WTC11 (cell line): ENCODE measurements at places on chromosomes 7 and 10.

DNA sequence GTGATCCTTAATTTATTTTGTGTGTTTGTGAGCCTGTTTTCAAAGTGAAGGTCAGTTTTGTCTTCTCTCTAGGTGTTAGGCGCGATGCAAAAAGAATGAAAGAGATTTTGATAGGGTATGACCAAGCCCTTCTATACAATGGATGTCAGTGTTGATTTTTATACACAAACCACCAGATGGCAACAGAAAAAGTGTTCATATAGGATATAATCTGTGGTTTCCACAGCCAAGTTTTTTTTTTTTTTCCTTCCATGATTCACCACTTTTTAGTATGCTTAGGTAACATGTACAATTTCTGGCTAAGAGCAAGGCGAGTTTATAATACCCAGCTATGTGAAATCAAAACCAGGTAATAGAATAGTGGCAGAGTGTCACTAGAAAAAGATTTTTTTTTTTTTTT, 8.1 kb downstream of the SDK1 start:
- no peak for DNase-seq
- H3K27ac ChIP-seq, result no peak overlapping the region
- no peaks in the 10 kb centered on the region for H3K27me3 ChIP-seq
- peaks cover 10% of the 10 kb centered on the region for H3K4me1 ChIP-seq

DNA sequence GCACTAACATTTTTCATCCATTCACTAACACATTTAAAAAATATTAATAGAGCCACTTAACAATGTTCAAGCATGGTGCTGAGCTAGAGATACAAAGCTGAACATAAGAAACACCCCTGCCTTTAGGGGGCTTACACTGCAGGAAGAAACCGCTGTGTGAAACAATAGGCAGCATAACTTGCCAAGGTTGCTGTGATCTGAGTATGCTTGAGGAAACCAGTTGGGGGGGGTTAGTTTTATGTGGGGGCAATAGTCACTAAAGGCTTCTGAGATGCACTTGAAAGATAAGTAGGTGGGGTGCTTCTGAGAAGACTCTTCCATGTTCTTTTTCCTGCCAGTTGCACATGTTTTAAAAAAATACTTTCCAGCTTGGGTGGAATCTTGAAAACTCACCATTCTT, 2.8 kb downstream of the RBM17 start:
- peak overlapping the region; percentile 47 for H3K4me3 ChIP-seq
- peaks cover 65% of the 10 kb centered on the region for H3K4me1 ChIP-seq
- no peaks in the 10 kb centered on the region; the same call in 1 of the 2 replicates for H3K27me3 ChIP-seq
- no peaks in the 10 kb centered on the region for H3K36me3 ChIP-seq
- peak overlapping the region; percentile 50; the same call in 1 of the 2 replicates for H3K27ac ChIP-seq
- DNase-seq, result no peak

- no peaks in the 10 kb centered on the region for H3K4me1 ChIP-seq
- no peaks in the 10 kb centered on the region for H3K36me3 ChIP-seq
- H3K27ac ChIP-seq, result no peak overlapping the region
- H3K27me3 ChIP-seq, result no peaks in the 10 kb centered on the region
Measured at GRCh38 chr10:103941801-103942200, 23.8 kb upstream of the STN1 start.

- H3K27me3 ChIP-seq, result no peaks in the 10 kb centered on the region
- DNase-seq, result peak; percentile 78
- peak within 1 kb of the TSS; percentile 94 for H3K27ac ChIP-seq
- H3K4me1 ChIP-seq, result peaks cover 11% of the 10 kb centered on the region
Measured at GRCh38 chr10:17617031-17617911, at the start of gene HACD1. HACD1 (minus strand) TSS chr10:17617374; CDS start chr10:17617339, 35 bp downstream.

DNA sequence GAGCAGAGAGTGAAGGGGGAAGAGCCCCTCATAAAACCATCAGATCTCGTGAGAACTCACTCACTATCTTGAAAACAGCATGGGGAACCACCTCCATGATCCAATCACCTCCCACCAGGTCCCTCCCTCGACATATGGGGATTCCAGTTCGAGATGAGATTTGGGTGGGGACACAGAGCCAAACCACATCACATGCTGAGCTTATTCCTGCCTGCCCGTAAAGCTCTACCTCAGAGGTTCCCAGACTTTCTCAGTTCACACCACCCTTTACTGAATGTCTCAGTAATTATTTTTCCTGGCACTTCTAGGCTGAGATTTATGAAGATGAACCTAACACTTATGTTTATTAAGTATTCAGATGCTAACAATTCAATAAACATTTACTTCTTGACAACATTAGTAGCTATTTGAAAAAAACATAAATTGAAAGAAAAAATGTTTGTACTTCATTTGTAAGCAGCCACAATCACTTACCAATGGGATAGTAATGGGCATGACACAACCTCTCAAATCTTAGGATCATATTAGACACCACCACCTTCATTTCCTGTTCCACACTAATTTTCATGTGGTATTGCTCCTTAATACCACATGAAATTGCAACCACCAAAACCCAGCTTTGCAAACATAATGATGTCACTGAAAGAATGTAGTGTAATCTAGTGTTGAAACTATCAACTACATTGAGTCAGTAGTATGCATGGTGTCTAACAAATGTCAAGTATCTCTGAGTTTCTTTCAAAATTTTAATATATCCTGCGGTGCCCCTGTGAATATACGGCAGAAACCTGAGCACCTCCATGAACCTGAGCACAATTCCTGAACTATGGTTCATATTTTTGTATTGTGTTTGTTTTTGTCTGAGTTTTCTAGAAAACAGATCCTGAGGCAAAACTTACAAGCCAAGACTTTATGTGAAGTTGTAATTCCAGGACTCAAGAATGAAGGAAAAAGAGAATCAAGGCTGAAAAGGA, 4.5 kb upstream of the DGKI start:
- no peaks in the 10 kb centered on the region for H3K36me3 ChIP-seq
- peaks cover 7% of the 10 kb centered on the region for H3K4me1 ChIP-seq
- H3K27ac ChIP-seq, result no peak overlapping the region

- H3K36me3 ChIP-seq, result no peaks in the 10 kb centered on the region
- peaks cover 18% of the 10 kb centered on the region for H3K4me1 ChIP-seq
- H3K4me3 ChIP-seq, result no peak overlapping the region
- no peak for DNase-seq
Measured at GRCh38 chr7:133983685-133984419, 143.3 kb upstream of the LRGUK start.

DNA sequence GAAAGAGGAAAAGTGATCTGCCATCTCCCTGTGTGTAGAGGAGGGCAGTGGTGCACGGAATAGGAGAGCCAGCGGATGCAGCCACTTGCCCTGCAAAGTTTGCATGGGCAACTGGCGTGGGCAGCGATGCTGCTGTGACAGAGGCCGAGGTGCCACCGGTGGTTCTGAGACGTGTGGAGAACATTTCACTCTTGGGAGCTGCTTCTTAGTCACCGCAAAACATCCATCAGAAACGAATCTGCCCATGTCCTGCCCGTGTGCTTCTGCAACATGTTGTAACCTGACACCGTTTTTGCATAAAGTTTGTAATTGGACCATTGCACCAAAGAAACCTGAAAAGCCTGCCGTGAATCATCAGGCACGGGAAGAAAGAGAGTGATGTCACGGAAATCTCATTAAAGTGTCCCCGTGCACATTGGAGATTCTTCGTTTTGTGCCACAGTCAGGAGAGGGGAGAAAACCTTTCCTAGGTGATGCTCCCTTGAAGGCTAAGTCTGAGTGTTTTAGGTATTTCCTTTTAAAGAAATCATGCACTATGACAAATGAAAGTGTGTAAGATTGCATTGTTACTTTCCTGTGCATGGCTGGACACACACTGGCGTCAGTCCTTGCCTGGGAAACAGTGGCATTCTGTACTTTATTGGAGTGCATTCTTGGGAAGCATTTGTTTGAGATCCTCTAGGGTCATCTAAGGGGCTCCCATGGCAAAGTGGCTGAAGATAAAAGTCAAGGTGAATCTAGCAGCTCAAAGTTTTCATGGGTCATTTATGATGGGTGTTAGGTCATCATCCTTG, 302.6 kb downstream of the KLF6 start:
- no peak for DNase-seq
- no peaks in the 10 kb centered on the region for H3K36me3 ChIP-seq
- H3K27ac ChIP-seq, result peak overlapping the region; percentile 60; the same call in 1 of the 2 replicates
- H3K4me1 ChIP-seq, result peaks cover 42% of the 10 kb centered on the region
- H3K27me3 ChIP-seq, result no peaks in the 10 kb centered on the region
- no peak overlapping the region for H3K4me3 ChIP-seq

DNA sequence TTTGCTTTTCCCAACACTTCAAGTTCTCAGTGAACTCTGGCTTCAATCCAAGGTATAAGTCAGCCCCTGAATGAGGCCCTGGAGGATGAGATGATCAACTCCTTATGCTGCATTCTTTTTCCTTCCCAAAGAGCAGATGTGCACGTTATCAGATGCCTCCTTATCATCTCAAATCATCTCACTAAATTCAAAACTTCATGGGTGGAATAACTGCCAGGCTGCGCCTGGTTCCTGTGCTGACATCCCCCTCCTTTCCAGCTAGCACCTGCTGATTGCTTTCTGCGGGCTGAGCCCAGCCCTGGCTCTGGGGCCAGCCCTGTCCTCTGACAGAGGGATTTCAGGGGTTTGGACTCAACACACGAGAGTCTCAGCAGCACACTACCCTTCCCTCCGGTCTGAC, 44.9 kb downstream of the TLL2 start:
- DNase-seq, result no peak
- H3K27ac ChIP-seq, result no peak overlapping the region
- no peaks in the 10 kb centered on the region for H3K36me3 ChIP-seq
- H3K27me3 ChIP-seq, result no peaks in the 10 kb centered on the region
- H3K4me1 ChIP-seq, result peaks cover 30% of the 10 kb centered on the region

- H3K36me3 ChIP-seq, result no peaks in the 10 kb centered on the region
- no peak overlapping the region for H3K27ac ChIP-seq
- no peak overlapping the region for H3K4me3 ChIP-seq
- H3K27me3 ChIP-seq, result no peaks in the 10 kb centered on the region; the same call in 1 of the 2 replicates
- H3K4me1 ChIP-seq, result no peaks in the 10 kb centered on the region
Measured at GRCh38 chr10:111249925-111250324, 173.1 kb downstream of the ADRA2A start.

GRCh38 chr10:101573885-101574753, 13.9 kb downstream of the POLL start:
- H3K4me1 ChIP-seq, result peaks cover 24% of the 10 kb centered on the region
- no peak for DNase-seq
- H3K4me3 ChIP-seq, result no peak overlapping the region
- H3K27me3 ChIP-seq, result peaks cover 45% of the 10 kb centered on the region
- H3K36me3 ChIP-seq, result peaks cover 13% of the 10 kb centered on the region

DNA sequence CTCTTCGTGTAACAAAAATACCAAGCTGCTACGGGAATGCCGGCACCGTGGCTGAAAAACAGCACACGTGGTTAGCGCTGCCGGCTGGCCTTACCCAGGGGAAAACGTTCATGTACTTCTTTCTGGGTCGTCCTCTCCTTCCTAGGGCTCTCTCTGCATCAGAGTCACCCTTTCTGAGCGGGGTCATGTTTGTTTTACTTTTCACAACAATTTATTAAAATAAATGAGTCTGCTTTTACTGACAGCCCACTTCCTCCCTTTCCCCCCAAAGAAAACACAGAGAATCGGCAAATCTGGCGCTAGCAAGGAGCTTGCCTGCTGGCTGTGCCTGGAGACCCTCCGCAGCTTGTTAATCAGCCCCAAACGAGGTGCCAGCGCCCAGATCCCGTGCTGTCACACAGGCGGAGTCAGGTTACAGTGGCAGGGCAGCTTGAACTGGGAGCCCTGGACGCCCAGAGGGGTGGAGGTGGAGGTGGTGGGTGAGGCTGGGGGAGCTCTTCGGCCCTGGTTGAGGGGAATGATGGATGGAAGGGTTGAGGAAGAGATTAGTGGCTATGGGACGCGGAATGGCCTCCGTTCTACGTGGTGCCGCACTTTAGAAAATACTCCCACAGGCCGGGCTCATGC, 162.2 kb upstream of the TNS3 start:
- peaks cover 20% of the 10 kb centered on the region for H3K4me1 ChIP-seq
- no peak overlapping the region for H3K27ac ChIP-seq
- peak; percentile 57 for DNase-seq
- H3K4me3 ChIP-seq, result no peak overlapping the region

- no peak overlapping the region for H3K27ac ChIP-seq
- H3K36me3 ChIP-seq, result peaks cover 40% of the 10 kb centered on the region
- no peaks in the 10 kb centered on the region; the same call in 1 of the 2 replicates for H3K27me3 ChIP-seq
- H3K4me1 ChIP-seq, result no peaks in the 10 kb centered on the region
- no peak for DNase-seq
Measured at GRCh38 chr7:136259074-136259473, 281.9 kb upstream of the MTPN start.

DNA sequence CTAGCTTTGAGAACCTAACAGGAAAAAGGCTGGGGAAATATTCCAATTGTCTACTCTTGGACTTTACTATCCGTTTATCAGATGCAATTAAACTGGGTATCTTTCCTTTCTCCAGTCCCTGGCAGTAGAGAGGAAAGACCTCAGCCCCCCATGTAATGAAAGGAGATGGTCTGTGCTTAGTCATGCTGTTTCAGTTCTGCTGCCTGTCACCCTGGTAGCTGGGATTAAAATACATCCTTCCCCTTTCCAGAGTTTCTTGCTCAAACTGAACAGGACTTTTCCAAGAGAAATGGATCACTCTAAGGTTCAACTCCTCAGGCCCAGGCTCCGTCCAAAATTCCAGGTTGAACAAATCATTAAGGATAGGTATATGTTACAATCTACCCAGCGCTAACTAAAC, 202.9 kb downstream of the PTEN start:
- no peak overlapping the region for H3K4me3 ChIP-seq
- H3K4me1 ChIP-seq, result peaks cover 14% of the 10 kb centered on the region
- no peak overlapping the region for H3K27ac ChIP-seq
- H3K36me3 ChIP-seq, result no peaks in the 10 kb centered on the region

- no peak overlapping the region for H3K27ac ChIP-seq
- H3K4me1 ChIP-seq, result peaks cover 11% of the 10 kb centered on the region
- no peak overlapping the region for H3K4me3 ChIP-seq
- no peaks in the 10 kb centered on the region for H3K27me3 ChIP-seq
- DNase-seq, result no peak
Measured at GRCh38 chr7:112076324-112076723, 129.9 kb downstream of the DOCK4 start.

DNA sequence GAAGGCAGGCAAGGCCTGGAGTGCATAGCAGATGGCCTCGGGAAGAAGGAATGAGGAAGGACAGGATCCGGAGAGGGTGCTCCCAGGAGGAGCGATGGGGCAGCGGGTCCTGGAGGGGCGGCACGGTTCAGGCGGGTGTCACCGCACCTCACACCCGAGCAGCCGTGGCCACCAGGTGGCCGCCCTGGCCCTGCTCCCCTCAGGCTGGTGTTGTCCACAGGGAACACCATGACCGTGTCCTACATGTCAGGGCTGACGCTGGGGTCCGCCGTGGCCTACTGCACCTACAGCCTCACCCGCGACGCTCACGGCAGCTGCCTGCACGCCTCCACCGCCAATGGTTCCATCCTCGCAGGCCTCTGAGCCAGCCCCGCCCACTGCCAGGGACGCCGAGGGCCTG, 19.8 kb downstream of the SLC29A4 start:
- no peaks in the 10 kb centered on the region for H3K4me1 ChIP-seq
- peaks cover 7% of the 10 kb centered on the region for H3K27me3 ChIP-seq
- no peaks in the 10 kb centered on the region for H3K36me3 ChIP-seq
- no peak overlapping the region for H3K4me3 ChIP-seq
- no peak overlapping the region for H3K27ac ChIP-seq

DNA sequence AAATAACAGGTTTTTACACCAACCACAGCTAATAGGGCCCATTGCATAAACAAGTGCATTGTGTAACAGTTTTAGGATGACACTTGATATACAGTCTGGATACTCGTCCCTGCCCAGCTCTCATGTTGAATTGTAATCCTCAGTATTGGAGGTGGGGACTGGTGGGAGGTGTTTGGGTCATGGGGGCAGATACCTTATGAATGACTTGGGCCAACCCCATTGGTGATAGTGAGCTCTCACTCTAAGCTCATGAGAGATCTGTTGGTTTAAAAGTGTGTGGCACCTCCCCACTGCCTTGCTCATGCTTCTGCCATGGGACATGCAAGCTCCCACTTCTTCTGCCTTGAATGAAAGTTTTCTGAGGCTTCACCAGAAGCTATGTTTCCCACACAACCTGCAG, 136.7 kb downstream of the PDE1C start:
- H3K4me3 ChIP-seq, result no peak overlapping the region
- H3K27me3 ChIP-seq, result peaks cover 15% of the 10 kb centered on the region
- no peak overlapping the region for H3K27ac ChIP-seq
- no peaks in the 10 kb centered on the region for H3K36me3 ChIP-seq
